ENCODE measurements at places on chromosomes 5 and 9.

- peak; percentile 68 for DNase-seq
Observed at GRCh38 chr9:37899041-37899440, 4.9 kb downstream of the SLC25A51 start.

GRCh38 chr5:150188146-150188842 lies 1.6 kb upstream of the SLC6A7 start:
- no peak for DNase-seq

- no peak for DNase-seq
Observed at GRCh38 chr5:14608169-14608568, 26.6 kb downstream of the OTULINL start.

DNA sequence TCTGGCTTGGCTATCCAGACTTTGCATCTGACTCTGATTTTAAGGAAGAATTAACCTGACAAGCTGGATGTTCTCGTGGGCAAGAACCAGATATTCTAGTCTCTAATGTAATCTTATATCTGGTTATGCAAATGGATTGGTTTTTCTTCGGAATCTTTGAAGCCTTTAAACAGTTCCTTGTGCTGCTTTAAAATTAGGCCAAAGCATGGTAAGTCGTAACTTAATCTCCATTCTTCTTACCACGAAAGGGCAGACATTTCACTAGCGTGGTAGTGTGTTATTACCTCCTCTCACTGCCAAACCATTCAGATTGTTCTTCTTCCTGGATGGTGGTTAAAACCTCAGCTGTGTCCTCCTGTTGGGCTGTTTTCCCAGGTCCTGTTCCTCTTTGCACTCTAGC lies 34.1 kb upstream of the TTC23L start:
- DNase-seq, result no peak

GRCh38 chr9:126794441-126794840 lies 10.4 kb upstream of the ZBTB43 start:
- no peak for DNase-seq

DNA sequence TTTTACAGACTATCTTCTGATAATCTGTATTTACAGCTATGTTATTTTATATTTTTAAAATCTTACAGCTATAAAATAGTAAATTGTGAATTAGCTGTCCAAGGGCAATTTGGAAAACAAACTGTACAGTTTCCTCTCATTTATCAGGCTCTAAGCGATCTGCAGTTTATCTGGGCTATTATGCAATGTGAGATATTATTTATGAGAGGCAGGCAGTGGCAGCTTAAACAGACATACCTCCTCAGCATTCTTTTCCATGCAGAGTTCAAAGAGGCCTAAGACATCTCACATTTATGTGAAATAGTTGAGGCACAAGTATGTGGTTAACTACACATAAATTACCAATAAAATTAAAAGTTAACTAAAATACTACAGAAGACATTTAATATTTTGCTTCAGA lies 10.2 kb downstream of the NIPSNAP3B start:
- DNase-seq, result no peak

DNA sequence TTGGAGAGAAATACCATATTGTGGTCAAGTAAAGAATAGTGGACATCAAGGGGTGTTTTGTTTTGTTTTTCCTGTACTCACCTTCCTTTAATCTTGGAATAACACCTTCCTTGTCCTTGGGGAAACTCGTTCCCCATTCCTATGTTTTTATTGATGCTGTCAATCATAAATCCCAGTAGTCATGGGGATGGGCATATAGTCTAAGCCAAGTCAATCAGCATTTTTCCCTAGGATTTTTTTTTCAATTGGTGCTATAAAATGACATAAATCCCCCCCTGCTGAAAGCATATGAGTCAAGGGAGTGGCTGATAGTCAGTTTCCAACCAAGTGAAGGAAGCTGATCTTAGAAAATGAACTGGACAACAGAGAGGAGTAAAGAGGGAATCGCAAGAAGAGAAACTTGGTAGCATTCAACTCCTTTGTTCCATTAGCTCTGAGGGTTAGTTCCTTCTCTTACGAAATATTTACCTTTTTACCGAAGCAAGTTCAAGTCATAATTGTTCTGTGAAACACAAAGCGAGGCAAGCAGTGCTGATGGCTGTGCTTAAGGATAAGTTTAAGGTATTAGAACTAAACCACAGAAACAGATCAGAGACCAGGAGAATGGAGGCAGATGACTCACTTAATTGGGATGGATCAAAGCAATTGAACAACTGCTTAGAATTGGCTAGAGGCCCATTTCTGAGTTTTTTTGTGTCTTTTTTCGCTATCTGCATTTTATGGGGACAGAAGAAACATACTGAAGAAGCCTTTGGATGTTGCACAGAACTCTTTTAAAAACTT lies 218.6 kb downstream of the SEMA6A start:
- no peak for DNase-seq

- no peak for DNase-seq
Observed at GRCh38 chr5:156826150-156826549, 23.9 kb upstream of the PPP1R2B start.

- DNase-seq, result no peak
Observed at GRCh38 chr5:4361753-4362152, 766.1 kb downstream of the IRX1 start.

GRCh38 chr5:38443390-38443789 lies 113.1 kb downstream of the LIFR start:
- DNase-seq, result no peak

Measured in cardiac fibroblast (primary cell).